Fibroblast of skin of left biceps (primary cell): ENCODE measurements at places on chromosomes 4 and X.

DNA sequence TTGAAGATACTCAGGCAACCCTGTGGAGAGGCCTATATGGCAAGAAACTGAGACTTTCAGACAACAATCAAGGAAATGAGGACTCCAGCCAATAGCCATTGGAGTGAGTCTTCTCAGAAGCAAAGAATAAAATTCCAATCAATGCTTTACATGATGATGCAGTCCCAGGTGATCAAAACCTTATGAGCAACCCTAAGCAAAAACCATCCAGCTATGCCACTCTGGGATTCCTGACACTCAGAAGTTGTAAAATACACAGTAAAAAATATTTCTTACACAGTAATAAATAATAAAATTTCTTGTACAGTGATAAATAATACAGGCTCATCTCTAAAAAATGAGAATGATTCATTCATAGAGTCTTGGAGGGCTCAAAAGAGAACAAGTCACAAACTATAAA is 150.6 kb downstream of the IL15 start:
- DNase-seq: peak; percentile 34

- no peak for DNase-seq
Measured at GRCh38 chr4:75995727-75996126, 5.0 kb upstream of the SDAD1 start.

GRCh38 chrX:140318296-140318695 is 186.6 kb downstream of the SOX3 start:
- DNase-seq: no peak

GRCh38 chrX:20397587-20397986 is 130.9 kb upstream of the RPS6KA3 start:
- no peak for DNase-seq

DNA sequence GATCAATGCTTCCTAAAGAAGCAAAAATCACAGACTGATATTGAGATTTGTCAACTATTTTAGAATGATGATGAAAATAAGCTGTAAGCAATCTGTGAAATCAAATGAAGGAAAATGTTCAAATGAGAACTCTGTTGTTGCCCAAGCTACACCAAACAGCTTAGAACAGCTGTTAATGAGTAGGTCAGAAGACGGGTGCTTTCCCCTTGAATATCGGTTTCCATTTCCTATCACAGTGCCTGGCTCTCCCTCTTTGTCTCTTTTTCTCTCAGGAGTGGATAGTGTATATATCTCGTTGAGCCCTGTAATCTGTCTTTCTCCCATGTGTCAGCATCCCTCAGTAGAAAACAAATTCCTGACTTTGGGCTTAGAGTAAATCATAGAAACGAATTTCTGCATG is 1592.9 kb upstream of the TENM3 start:
- no peak for DNase-seq

GRCh38 chr4:170729236-170729635 is 639.5 kb upstream of the AADAT start:
- DNase-seq: no peak

- DNase-seq: no peak
Measured at GRCh38 chr4:40173470-40173875, 23.4 kb upstream of the RHOH start.

DNA sequence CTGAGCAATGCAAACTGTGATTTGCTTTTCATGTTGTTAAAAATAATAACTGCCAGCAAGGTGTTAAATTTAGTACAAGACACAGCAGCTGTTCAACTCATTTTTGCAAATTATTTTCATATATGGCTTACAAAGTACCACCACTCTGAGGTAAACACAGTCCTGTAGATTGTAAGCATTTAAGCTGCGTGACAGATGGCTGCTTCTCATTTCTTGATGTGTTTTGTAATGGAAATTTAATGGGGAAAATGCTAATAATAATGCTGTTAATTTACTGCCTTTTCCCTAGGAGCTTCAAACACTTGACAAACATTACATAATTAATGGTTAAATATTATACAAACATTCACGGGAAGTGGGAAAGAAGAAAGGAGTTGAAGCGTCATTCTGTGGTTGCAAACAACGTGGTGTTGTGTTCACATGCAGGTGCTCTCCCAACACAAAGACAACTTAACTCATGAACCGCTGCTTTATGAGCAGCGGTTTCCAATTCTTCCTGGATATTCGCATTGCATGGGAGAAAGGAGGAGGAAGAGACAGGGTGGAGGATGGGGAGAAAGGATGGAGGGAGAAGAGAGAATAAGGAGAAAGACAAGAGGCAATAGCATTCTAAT is 236.8 kb upstream of the VCX start:
- DNase-seq: no peak

- DNase-seq: no peak
Measured at GRCh38 chrX:14359727-14360126, 169.6 kb upstream of the GLRA2 start.

DNA sequence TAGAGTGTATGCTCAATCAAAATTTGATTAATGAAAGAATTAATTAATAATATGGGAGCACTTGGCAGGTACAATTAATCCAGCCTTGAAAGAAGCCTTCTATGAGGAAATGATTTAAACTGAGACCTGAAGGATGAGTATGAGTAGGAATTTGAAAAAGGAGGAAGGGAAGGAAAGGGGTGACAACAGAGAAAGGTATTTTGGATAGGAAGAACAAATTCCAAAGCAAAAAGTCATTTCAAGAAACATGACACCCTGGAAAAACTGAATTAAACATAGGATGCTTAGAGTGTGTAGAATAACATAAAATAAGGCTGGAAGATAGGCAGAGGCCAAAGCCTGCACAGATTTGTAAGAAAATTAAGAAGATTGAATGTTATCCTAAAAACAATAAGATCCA is 29.6 kb downstream of the PHOX2B start:
- peak; percentile 13 for DNase-seq

GRCh38 chr4:32562010-32562409 is 1841.8 kb downstream of the PCDH7 start:
- no peak for DNase-seq

- DNase-seq: no peak
Measured at GRCh38 chr4:79585834-79586233, 177.8 kb upstream of the GK2 start.

DNA sequence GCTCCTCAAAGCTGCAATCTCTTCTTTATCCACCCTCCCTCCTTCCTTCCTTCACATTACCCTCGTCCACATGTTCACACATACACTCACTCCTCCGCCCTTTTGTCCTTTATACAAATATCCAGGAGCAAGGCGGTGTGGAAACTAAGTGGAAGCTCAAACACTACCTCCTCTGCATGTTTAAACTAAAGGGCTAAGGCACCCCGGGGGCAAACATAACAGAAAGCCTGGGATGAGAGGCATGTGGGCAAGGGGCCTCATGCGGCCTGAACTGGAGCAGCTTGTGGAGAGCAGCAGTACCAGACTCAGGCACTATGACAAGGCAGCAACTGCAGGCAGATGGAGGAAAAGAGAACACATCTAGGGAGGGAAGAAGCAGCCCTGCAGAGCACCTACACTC is 9.5 kb downstream of the MAB21L2 start:
- DNase-seq: no peak

- DNase-seq: no peak
Measured at GRCh38 chr4:11069581-11070211, 359.0 kb downstream of the HS3ST1 start.

- no peak for DNase-seq
Measured at GRCh38 chrX:83469551-83469950, 38.5 kb upstream of the POU3F4 start.

DNA sequence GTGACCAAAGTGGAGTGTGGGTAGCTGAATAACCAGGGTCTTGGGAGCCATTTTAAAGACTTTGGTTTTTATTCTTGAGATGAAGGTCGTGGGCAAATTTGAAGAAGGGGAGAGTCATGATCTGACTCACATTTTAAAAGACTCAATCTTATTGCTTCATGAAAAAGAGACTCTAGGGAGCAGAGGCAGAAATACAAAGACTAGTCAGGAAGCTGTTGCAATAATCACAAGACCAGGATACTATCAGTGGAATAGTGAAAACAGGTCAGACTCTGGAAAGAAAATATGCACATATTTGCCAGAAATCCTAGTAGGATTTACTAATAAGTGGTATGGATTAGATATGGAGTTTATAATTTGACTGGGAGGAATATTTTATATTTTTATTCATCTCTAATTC is 448.4 kb downstream of the RAPGEF2 start:
- peak; percentile 22 for DNase-seq

DNA sequence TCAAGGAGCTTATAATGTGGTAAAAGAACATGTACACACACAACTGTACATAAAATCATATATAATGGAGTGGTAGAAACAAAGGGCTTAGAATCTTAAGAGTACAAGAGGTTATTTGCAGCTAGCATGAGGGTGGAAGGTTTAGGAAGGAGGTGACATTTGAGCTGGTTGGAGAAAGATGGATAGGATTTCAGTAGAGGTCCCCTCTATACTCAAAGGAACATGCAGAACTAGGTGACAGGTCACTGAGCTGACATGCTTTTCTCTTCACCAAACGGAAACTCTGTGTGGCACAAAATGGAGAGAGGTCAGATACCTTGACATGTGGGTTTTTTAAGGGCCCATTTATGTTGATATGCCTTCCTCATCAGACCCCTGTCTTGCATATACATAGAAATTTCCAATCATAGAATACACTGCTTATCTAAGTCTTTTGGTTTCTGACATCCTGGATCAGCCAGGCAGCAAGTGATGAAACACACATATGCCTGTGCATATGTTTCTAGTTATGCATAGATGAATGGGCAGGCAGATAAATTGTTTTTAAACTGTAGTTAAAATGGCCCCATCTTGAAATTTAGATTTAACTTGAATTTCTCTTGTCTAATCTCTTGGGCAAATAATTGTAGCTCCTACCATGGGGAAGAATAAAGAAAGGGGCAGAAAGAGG is 29.3 kb downstream of the CLCN5 start:
- no peak for DNase-seq

- no peak for DNase-seq
Measured at GRCh38 chr4:162938738-162939485, 227.8 kb downstream of the NAF1 start.

DNA sequence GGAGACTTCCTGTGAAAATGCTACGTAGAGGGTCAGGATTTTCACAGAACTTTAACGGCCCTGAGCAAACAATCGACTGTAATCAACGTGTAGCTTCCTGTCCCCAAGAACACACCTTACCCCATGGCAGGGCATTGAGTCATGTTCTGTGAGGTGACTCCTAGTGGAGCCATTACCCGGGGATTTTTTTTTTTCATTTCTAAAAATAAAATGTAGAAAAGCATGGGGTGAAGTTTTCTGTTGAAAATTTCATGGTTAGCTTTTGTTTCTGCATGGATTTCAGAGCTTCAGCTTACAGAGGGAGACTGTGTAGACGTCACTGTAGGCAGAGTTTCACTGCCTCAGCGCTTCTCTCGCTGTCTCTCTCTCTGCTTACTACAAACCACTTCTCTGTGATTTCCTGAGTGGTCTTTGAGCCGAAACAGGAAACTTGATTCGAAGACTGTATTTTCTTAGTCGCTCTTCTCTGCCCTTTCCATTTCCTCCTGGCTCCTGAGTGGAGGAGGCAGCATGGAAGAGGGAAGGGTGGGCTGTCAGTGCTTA is 111.7 kb downstream of the NFKB1 start:
- no peak for DNase-seq

DNA sequence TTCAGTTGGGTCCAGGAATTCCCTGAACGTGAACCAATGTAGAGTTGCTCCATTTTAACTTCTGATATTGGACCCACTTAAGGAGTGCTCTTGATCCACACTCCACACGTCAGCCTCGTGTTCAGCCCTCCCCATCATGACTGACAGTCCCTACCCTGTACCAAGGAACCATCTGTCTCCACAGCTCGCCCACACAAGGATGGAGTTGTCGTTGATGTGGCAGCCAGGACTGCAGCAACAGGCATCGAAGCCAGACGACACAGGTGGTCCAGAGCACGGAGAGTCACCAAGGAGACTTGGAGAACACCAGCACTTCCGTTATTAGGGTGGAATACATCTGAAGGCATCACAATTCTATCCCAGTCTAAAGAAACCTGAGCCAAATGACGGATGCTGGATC is 472.1 kb upstream of the NR3C2 start:
- DNase-seq: no peak

DNA sequence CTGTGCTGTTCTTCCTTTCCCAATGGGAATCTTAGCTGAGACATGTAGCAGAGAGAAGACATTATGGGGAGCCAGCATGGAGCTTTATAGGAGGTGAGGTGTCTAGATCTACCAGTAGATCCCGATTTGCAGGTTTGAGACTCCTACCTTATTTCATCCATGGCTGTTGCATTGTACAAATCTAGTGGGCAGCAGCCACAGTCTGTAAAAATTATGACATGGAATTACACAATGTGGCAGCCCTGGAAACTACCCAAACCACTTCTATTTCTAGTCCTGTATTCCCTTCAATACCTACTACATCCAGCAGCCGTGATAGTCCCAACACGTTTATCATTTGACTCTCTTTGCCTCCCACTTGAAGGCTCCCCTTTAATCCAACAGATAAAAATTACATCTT is 8.1 kb downstream of the ATP7A start:
- DNase-seq: no peak

DNA sequence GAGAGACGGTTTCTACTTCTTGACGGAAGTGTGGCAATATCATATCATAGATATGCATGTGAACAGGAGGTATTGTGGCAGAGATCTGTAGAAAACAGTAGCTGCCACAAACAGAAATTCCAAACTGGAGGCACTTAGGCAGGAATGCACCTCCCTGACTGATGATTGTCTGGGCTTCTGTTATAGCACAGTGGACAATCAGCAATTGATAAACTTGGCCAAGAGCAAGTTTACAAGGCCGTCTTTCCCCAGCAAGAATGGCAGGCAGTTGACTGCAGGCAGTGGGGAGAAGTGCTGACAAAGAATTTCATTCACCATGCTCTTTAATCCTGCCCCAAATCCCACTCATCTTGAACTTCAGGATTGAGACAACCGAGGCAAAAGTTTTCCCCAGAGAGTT is 114.4 kb upstream of the STOX2 start:
- DNase-seq: no peak

DNA sequence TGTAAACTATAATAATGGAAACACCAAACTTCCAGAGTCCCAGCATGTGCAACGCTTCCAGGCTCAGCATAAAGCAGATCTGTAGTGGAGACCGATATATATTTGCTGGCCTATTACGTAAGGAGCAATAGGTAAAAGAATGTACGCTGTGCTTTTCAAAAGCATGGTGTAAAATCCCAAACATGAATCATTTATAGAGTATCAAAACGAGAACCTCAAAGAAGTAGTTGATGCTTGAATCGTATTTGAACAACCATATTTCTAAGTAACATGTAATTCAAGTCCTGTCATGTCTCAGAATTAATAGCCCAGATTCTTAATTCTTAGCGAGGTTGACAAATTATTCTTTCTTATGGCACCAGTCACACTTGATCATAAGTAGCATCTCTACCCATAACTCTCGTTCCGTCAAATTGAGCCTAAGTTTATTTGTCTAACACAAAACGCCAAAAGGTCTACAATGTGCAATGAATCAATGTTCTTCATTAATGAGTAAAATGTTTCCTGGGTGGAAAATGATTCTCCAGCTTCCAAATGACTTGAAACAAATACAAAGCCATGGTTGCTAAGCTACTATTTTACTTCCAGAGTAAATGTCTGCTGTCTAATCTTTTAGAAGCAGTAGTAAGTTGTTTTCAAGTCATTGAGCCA is 811.5 kb upstream of the FRG1 start:
- no peak for DNase-seq
